AG04449 (cell line): ENCODE measurements at places on chromosomes 3 and 15.

DNA sequence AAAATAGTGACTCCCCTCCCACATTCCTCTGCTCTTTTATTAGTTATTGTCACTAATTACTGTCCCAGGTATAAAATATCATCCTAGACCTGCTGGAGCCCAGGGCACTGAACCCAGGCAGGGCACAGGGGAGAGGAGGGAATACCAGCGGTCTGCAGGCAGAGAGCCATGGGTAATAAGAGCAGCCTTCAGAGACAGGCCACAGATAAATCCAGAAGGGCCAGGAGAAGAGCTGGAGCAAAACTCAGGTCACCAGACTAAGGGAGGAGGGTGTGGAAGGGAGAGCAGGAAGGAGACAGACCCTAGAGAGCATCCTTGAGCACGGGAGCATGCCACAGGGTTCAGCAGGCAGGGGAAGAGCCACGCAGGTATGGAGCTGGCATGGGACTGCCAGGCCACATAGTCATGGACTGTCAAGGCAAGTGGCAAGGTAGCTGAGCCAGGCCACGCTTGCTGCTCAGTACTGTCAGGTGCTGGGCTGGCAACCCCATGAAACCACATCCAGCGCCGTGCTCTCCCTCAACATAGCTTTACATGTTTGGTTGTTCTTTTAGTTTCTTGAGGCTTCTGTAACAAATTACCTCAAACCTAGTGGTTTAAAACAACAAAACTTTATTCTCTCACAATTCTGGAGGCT, 15.6 kb upstream of the CAPN3 start:
- DNase-seq = no peak

DNA sequence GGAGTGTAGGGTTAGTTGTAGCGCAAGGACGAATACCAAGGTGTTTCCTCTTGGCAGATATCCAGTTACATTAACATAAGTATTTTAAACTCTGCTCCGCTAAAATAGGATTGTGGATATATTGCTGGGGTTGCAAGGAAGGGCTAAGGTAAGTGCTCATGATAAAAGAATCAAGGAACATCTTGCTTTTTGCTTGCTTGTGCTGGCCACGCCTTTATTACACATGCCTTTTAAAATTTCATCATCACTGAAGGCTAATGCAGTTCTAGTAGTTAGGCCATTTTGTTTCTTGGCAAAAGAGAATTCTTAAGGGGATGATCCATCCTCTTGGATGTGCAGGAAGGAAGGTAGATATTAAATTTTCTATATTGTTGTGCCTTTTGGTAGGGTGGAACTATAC, 415.6 kb upstream of the TPM1 start:
- DNase-seq = no peak

GRCh38 chr3:172820492-172820891, 70.0 kb downstream of the ECT2 start:
- no peak for DNase-seq

- no peak for DNase-seq
These were observed at the start of gene SLC28A2 for GRCh38 chr15:45251888-45252287. TSS of gene SLC28A2 (plus strand) at chr15:45252234. CDS start at chr15:45253216, 982 bp downstream.

DNA sequence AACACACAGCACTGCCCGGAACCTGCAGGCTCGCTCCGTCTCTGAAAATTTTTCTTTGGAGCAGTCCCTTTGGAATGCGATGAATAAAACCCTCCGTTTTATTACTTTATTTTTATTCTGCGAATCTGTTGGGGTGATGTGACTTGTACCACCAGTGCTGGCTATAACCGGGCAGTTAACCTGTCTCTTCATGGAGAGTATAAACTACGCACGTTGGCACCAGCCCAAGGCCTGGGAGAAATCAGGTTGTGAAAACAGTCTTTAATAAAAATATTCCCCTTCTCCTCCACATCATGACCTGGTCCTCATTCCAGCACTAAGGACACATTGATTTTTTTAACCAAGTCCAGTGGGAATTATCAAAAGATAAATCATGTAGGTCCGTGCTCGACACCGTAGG, 116.8 kb downstream of the WNT5A start:
- DNase-seq = no peak

- DNase-seq = no peak
These were observed 69.6 kb upstream of the PPIB start for GRCh38 chr15:64232400-64232799.

DNA sequence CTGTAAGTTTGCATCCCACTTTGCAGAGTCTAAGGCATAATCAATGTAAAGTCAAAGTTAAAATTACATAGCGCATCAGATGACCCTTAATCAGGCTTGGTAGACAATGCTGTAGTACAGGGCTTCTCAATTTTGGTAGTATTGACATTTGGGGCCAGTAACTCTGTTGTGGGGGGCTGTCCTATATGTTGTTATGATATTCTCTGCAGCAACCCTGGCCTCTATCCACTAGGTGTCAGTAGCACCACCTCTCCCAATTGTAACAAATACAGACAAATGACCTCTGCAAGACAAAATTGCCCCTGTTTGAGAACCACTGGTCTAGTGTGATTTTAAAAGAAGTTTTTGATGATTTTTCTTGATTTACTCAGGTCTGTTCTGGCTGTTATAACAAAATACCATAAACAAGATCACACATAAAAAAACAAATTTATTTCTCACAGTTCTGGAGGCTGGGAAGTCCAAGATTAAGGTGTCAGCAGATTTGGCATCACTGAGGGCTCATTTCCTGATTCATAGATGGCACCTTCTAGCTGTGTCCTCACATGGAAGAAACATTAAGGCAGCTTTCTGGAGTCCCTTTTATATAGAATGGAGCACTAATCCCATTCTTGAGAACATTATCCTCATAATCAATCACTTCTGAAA, 37.6 kb upstream of the SLC9A9 start:
- no peak for DNase-seq

GRCh38 chr3:3625544-3626271, 173.5 kb upstream of the LRRN1 start:
- no peak for DNase-seq

DNA sequence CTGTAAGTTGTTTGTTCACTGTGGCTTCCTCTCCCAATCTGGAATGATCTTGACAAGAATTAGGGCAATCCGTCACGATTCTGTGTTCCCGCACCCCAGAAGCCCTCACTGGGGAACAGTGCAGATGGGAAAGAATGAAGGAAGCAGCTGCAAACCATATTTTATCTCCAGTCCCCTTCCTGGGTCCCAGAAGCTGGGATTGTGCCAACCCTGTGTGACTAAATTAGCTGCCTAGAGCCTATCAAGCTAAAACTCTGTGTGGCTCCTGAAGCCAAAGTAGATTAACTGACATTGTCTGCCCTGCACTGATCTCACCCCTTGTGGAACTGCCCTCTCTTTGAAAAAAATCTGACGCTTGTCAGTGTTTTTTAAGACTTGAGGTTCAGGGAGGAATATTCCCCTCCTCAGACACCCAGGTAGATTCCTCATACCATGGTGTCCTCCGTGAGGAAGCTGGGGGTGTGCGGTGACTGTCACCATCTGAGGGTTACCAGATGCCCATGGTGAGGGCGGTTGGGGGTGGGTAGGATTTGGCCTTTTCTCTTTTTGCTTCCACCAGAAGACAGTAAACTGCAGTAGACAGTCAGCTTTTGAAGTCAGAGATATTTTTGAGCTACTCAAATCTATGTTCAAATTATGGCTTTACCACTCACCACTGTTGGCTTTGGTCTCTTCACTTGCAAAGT, 358.3 kb upstream of the TPM1 start:
- DNase-seq = no peak

DNA sequence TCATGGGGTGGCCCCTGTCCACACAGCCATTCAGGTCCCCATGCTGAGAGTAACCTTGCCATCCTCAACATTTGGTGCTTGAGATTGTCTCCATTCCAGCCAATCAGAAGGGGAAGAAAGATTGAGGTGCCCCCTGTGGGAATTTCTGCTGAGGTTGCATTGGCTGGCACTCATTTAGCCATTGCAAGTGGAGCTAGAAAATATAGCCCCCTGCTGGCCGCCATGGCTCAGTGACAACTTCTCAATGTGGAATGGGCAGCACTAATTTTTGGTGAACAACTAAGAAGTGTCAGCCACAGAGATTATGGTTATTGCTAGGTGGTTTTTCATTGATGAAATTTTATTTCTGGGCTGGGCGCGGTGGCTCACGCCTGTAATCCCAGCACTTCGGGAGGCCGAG, 22.0 kb downstream of the COL6A6 start:
- DNase-seq = no peak

- DNase-seq = no peak
These were observed 48.6 kb upstream of the ULK4 start for GRCh38 chr3:42010530-42010929.

- no peak for DNase-seq
These were observed 44.4 kb downstream of the STARD9 start for GRCh38 chr15:42619656-42620371.

DNA sequence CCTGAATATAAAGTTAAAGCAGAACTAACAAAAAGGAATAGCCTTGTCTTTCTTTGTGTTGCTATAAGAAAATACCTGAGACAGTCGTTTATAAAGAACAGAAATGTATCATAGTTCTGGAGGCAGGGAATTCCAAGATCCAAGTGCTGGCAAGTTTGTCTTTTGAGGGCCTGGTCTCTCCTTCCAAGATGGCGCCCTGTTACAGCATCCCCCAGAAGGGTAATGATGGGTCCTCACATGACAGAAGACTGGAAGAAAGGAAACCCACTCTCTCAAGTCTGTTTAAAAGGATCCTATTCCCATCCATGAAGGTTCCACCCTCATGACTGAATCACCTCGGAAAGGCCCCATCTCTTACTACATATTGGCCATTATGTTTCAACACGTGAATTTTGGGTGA, 435.1 kb downstream of the MAGI1 start:
- no peak for DNase-seq

DNA sequence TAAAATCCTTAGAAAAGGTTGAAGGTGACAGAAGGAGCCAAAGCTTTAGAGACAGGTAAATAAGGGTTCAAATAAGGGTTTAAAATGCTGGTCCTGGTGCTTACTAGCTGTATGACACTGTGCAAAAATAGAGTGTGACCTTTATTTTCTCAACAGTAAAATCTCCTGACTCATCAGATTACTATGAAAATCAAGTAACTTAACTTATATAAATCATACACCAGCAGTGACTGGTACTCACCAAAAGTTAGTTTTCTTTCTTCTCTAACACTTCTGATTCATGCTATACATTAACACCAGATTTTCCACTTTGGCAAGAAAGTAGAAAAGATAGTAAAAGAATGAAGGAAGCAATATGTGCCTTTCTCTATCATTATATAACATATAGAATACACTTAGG, 205.9 kb upstream of the GBE1 start:
- DNase-seq = no peak

- no peak for DNase-seq
These were observed 34.7 kb downstream of the FNDC3B start for GRCh38 chr3:172074032-172074431.

- no peak for DNase-seq
These were observed 1.3 kb downstream of the FXR1 start for GRCh38 chr3:180913581-180914404.

- no peak for DNase-seq
These were observed 9.2 kb upstream of the TGFBR2 start for GRCh38 chr3:30597131-30597768.

DNA sequence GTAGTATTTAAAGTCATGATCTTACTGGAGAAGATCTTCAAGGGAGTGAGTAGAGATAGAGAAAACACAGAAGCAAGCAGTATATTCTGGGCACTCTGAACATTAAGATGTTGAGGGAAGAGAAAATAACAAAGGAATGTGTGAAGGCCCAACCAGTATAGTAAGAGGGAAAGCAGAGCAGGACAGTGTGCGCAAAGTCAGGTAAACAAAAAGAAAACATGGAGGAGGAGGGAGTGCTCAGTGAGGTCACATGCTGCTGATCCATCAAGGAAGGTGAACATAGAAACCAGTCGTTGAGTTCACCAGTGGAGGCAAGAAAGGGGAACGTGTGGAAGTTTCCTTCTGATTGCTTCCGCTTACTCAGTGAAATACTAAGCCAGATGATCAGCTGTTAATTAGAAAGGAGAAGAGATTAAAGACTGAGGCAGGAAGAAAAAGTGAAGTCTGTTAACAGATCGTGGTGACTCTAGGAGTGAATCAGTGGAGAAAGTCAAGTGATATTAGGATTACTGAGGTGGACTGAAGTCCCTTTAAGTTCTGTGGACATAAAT, 47.2 kb downstream of the OPA1 start:
- DNase-seq = no peak

DNA sequence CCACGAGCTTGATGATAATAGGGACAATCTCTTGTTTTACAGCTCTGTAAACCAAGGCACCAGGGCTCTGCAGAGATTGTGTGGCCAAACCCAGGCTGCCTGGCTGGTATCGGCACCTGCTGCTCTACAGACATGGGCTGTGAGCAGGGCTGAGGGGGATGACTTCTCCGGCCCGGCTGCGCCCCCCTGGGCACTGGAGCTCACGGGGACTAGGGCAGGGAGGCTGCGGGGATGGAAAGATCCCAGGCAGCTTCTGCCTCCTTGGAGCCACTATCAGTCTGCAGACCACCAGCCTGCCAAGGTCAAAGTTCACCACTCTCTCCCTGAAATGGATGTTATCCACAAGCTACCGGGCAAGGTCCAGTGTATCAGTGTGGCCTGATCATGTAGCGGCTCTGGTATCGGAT, 22.0 kb upstream of the PIGZ start:
- DNase-seq = no peak

- DNase-seq = no peak
These were observed 50.5 kb upstream of the IQSEC1 start for GRCh38 chr3:13123765-13124164.

GRCh38 chr15:64014995-64015394, 31.3 kb downstream of the DAPK2 start:
- DNase-seq = no peak

- no peak for DNase-seq
These were observed 304.8 kb downstream of the EPHB1 start for GRCh38 chr3:135099734-135100355.

GRCh38 chr15:68643216-68643830, 64.5 kb downstream of the CORO2B start:
- DNase-seq = no peak

DNA sequence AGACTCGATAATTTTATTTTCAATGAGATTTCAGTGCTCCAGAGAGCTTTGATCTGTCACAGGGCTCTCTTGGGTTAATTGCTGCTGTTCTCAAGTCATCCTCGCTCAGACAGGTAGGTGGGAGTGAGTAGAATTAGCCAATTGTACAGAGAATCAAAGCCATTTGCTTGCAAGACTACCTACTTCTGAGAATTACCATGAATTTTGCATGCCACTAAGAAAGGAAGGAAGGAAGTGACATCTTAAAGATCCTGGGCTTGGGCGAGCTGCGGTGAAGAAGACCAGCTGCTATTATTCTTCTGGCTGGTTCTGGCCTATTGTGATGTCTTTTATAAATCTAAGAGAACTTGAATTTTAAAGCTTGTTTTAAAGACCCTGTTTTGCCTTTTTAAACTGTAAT, 154.1 kb upstream of the LPP start:
- DNase-seq = no peak

- DNase-seq = no peak
These were observed 68.7 kb downstream of the AAGAB start for GRCh38 chr15:67185621-67186225.

GRCh38 chr15:62592920-62593319, 427.8 kb upstream of the C2CD4B start:
- DNase-seq = no peak

DNA sequence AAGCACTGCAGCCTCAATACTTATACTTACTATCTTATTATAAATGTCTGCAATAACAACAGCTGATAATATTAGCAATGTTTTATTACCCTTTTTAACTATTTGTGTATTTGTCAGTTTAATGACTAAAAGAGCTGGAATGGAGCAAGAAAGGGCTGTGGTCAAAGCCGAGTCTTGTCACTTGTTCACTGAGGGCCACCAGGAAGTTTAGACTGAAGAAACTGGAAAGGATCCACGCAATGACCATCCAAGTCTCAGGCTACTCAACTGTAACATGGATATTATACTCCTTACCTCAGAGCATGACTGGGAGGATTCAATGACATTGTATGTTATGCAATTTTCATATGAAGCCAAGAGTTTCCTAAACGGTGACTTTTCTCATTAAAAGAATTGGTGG, 90.4 kb downstream of the TJP1 start:
- DNase-seq = no peak
